NCI-H1694 treated with DMSO at 0.1 percent for 48 hours (cell line): ENCODE measurements at places on chromosomes 3 and 15.

DNA sequence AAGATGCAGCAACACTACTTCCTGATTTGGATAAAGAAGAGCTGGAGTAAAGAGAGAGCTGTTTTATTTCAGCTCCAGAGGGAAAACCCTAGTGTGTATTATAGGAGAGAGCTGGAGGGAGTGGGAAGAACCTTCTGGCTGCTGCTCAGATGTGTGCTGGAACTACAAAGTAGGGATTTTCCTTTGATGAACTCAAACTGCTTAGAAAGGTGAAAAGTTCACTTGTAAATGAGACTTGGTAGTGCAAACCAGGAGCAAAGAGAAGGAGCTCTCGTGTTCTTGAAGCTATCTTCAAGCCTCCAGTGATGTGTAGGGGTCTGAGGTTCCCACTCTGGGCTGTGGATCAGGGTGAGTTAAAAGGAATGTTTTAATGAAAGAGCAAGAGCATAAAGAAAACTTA, 110.4 kb downstream of the EDEM1 start:
- DNase-seq, result no peak

GRCh38 chr3:141289228-141289772, 57.7 kb downstream of the PXYLP1 start:
- no peak for DNase-seq

DNA sequence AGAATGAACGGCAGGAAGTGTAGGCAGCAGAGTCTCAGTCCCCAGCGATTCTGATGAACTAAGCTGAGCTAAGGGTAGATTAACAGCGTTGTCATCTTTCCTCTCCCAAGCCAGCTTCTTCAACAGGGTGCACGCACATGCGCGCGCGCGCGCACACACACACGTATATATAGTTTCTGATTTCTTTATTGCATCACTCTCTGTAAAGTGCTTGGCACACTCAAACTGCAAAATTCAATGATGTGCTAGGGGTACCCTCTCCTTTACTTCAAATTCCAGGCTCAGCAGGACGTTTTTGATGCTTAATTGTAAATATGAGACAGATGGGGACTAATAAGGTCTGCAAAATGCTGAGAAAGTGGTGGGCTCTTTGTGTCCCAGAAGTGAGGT, 26.1 kb upstream of the VPS8 start:
- DNase-seq, result no peak

DNA sequence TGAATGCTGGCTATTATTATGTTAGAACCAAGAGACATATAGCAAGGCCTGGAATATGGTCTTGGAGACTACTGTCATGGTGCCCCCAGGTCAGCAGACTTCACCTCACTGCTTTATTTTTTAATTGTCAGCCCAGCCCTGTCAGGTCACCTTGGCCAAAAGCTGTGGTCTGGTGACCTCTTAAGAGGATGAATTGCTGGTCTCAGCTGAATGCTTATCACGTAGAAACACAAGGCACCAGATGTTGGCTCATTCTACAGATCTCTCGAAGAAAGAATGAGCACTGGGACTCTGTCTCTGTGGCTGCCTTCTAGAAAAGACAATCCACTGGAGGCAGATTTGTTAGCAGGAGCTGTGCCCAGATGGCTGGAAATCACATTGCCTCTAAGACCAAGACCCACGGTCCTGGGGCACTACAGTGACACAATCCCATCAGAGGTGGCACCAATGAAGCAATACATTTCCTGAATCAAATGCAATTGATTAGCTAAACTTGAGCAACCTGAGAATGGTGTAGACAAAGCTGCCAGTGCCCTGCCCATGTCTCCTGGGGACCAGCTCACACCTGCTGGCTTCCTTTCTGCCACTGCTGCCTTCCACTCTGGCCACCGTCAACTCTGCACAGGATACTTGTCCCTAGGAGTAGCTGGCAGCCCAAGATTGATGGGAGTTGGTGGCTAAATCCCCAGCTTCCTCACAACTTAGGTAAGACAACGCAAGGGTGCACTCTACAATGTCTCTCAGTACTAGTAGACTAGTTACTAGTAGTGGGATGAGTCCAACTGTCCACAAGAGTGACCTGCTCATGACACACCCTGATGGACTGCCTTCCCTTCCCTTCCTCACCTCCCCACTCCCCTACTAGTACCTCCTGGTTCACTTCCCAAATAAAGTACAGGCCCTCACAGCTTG, 384.9 kb upstream of the PROK2 start:
- no peak for DNase-seq

DNA sequence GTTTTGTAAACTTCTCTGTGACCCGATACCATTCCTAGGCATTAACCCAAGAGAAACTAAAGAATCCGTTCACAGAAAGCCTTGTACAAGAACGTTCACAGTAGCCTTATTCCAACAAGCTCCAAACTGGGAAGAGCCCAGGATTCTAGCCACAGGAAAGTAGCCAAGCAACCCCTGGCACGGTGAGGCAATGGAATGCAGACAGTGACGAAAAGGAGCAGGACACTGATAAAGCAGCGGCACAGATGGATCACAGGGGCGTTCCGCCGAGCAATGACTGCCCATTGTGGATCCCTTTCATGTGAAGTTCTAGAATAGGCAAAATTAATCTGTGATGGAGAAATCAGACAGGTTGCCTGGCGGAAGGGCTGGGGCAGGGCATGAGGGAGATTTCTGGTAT, 198.7 kb upstream of the CHRNA7 start:
- DNase-seq, result no peak
